Renal cortex interstitium (tissue), 15 donors: ENCODE measurements at places on chromosomes 11 and 22. TPM values are rescaled to one million over a fixed set of nuclear protein-coding genes. Genes with fewer than 3 reads are reported as not detected.

DNA sequence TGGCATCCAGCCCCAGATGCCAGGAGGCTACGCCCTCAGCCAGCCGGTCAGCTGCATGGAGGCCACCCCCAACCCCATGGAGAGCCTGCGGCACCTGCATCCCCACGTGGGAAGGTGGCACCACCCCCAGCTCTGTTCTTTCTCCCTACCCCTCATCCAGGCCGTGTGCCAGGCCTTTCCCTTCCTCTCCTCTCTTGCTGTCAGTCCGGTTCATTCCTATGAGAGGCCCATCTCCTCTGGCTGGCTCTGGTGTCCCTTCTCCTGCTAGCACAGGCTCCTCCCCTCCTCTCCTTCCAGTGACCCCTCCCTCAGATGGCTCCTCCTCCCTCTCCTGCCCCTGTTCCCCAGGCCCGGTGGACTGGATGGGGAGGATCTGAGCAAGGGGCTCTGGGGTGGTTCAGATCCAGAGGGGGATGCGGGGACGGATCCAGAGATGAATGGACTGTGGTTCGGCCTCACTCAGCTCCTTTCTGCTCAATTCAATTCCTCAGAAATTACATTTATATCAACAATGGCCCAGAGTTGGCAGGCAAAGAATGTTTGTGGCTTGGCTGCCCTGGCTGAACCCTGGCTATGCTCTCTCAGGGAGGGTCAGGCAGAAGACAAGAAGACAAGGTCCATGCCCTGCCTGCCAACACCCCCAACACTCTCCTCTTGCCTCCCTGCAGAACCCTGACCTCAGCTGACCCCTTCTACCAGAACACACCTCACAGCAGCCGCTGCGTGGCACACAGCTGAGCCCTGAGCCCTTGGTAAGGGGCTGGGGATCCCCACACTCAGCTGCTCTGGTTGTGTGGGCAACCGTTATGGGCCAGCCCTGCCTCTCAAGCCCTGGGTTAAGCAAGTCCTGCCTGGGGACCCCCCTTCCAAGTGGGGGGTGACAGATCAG, 18.5 kb upstream of the LRRC10B start:
- DNase-seq: no peak

GRCh38 chr11:126105022-126105747, 42.5 kb upstream of the CDON start:
- DNase-seq: no peak

DNA sequence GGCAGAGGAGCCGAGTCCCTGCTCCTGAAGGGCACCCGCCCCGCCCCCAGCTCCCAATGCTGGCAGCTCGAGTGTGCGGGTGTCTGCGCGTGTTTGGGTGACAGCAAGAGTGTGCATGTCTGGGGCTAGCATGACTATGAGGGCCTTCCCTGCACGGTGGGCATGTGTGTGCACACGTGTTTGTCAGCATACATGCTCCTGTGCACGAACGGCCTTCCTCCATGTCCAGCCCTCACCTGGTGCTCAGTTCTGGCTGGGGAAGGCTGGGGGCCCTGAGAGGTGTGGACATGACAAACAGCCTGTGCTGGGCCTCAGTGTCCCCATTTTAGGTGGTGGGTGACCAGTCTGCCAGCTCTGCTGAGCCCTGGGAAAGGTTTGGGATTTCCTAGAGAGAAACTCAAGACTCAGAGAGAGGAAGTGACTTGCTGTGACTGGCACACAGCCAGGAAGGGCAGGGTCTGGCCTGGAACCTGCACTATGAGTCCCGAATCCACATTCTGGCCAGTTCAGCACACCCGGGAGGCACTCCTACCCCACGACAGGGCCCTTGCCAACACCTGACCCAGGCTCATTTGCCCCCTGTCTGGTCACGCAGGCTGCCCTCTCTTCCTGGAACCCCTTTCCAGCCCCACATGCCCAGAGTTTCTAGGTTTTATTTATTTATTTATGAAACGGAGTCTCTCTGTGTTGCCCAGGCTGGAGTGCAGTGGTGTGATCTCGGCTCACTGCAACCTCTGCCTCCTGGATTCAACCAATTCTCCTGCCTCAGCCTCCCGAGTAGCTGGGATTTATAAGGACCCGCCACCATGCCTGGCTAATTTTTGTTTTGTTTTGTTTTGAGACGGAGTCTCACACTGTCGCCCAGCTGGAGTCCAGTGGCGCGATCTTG, 3.3 kb upstream of the SHISA8 start:
- no peak for DNase-seq

- no peak for DNase-seq
Observed at GRCh38 chr11:56817661-56818060, 69.2 kb upstream of the OR9G4 start.

- DNase-seq: no peak
Observed at GRCh38 chr11:130418210-130418609, 10.2 kb downstream of the ADAMTS8 start.

GRCh38 chr11:94654201-94654600, 87.0 kb downstream of the PIWIL4 start:
- DNase-seq: no peak

Gene DDI1
- not detected for polyA plus RNA-seq

GRCh38 chr11:4713241-4713640, 8.7 kb downstream of the MMP26 start:
- no peak for DNase-seq

DNA sequence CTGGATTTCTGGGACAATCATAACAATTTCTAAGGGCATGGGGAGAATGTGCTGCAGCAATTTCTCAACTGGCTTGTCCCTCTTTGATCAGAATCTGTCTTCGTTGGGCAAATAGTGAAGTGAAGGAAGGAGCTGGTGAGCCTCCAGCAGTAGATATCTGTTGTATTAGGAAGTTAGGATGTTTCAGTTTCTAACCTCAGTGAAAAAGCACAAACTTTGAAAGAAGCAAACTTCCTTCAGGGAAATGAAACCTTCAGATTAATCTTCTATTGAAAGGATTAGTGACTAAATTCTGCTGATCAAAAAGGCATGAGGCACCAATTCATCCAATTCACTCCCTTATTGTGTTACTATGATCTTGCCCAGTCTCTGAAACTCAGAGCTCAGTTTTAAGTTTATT, 24.3 kb downstream of the LMO2 start:
- DNase-seq: no peak

GRCh38 chr11:44611687-44612434, 46.4 kb downstream of the CD82 start:
- no peak for DNase-seq

DNA sequence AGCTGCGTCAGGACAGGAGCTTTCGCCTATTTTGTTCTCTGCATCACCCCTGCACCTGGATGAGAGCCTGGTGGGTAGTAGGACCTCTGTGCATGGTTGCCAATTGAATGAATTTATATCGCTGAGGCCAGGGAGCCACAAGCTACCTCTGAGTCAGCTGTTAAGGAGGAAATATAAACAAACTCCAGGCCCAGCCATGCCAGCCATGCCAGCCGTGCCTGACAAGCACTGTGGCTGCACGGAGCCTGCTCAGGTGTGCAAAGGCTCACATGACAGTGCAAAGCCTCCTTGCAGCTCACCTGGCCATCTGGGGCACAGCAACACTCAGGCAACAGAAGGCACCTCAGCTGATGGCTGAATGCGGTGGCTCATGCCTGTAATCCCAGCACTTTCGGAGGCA, 33.7 kb upstream of the LINC01488 start:
- DNase-seq: no peak

DNA sequence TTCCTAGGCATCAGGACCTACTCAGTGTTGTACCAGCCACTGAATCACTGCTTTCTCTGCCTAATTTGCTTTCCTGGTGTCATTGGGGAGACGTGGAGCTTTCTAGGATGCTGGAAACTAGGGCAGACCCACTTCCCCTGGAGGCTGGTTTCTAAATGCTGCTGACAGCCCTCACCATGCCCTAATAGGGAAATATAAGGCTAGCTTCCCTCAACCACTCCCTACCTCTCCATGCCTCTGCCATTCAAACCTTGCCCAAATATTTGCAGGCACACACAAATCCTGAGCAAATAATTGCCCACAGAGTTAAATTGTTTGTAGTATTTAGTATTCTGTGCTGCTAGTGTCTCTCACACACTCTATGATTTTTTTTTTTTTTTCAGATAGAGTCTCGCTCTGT, 310.2 kb downstream of the DDX10 start:
- no peak for DNase-seq

Gene FBLN1
- 92.0 TPM for polyA plus RNA-seq

- peak; percentile 17 for DNase-seq
Observed at GRCh38 chr11:10906521-10906920, 48.7 kb upstream of the ZBED5 start.

Gene CCDC116
- polyA plus RNA-seq: 1.1 TPM

Gene CARD18
- polyA plus RNA-seq: not detected

Gene NPTXR
- polyA plus RNA-seq: 3.7 TPM

DNA sequence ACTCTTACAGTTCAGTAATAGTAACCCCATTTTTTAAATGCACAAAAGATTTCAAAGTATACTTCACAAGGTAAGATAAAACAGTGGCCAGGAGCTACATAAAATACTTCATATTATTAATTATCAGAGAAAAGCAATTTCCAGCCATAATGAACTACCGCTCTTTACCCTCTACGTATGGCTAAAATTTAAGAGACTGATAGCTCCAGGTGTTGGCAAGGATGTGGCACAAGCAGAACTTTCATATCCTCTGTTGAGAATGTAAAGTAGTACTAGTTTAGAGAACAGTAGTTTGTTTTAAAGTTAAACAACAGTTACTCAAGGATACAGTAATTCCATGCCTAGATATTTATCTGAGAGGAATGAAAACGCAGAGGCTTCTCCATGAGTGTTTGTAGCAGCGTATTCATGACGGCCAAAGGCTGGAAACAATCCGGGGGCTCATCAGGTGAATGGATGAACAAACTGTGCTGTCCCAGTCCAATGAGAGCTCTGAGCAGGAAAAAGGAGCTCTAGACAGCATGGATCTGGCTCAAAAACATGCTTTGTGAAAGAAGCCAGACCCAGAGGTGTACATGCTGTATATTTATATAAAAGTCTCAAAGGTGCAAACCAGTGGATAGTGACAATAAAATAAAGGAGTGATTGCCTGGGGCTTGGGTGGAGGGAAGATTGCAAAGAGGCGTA, 85.5 kb downstream of the PACS1 start:
- DNase-seq: no peak

DNA sequence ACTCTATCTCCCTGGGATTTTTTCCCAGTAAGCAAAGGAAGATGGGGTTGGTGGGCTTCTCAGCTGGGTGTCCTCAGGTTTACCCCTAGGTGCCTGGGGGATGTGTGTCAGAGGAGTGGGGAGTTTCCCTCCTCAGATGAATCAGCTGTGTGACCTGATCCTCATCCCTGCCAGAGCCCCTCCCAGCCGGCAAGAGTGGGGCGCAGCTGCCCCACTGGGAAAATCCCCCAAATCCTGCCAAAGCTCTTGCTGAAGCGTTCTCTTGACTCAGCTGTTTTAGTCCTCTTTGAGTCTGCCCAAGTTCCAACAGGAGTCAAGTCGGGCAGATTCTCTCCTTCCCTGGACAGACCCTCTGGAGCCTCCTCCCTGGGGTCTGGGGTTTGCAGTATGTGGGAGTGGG, 6.0 kb downstream of the C11orf68 start:
- no peak for DNase-seq

DNA sequence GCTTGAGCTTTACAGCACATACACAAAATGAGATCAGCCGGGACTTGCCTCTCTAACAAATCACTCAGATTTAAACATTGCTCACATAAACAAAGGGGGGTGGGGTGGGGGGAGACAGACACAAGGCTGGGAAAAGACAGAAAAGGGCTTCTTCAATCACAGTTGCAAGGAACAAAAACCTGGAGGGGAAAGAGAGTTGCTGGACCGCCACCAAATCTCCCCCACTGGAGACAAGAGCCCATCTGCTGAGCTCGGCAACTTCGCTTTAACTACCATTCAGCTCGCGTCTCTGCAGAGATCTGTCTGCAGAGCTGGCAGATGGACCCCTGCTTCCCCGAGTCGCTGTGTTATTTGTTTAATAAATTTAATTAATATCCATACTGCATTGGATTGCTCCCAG, 165.0 kb downstream of the RCN1 start:
- DNase-seq: peak; percentile 69

- DNase-seq: peak; percentile 4
Observed at GRCh38 chr11:21948876-21949275, 244.0 kb upstream of the ANO5 start.

- no peak for DNase-seq
Observed at GRCh38 chr11:9887472-9887871, 223.6 kb downstream of the SWAP70 start.

- DNase-seq: no peak
Observed at GRCh38 chr11:66317723-66318599, 1.1 kb upstream of the CD248 start.

GRCh38 chr11:17851697-17852096, 117.1 kb downstream of the KCNC1 start:
- no peak for DNase-seq

GRCh38 chr11:13674799-13675509, 6.5 kb downstream of the FAR1 start:
- DNase-seq: no peak

DNA sequence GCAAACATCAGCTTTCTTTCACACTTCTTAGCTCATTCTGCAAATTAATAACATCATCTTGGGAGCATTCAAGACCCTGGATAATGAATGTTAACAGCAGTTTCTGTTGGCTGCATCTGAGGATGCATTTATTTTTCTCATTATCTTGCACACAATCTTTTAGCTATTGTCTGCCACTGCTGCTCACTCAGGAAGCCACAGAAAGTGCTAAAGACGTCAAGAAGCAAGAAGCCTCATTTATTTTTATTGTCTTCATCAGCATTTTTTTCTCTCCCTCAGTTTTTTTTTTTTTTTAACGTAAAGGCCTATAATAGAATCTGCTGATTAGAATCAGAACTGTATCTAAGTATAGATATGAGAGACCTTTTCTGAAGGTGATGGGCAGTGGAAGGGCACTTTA, 1339.4 kb downstream of the FAM181B start:
- DNase-seq: no peak

GRCh38 chr11:115670538-115671205, 166.5 kb upstream of the CADM1 start:
- no peak for DNase-seq

- DNase-seq: no peak
Observed at GRCh38 chr11:70328556-70328955, 58.1 kb downstream of the PPFIA1 start.

Gene SPI1
- 4.9 TPM for polyA plus RNA-seq

Gene OR52H1
- not detected for polyA plus RNA-seq

Gene NDUFC2
- 159 TPM for polyA plus RNA-seq

Gene GLYATL2
- 2.1 TPM for polyA plus RNA-seq
